Dermis blood vessel endothelial cell (primary cell): ENCODE measurements at places on chromosomes 3 and 15. TPM values are rescaled to one million over a fixed set of nuclear protein-coding genes. Genes with fewer than 3 reads are reported as not detected.

DNA sequence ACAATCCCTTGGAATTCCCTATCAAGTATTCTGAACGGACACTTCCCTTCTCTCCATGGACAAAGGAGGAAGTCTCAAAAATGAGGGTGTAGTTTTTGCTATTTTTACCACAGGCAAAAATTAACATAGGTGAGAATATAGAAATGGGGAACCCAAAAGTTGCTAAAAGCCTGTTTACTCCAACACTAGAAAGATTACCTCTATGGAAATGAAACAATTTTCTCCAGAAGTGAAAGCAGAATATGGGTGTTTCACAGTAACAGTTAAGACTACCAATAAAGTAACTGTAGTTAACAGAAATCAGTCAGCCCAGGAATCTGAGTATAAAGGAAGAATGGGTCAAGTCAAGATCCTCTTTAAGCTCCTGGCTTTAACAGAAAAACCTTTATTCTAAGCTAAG, 9.3 kb downstream of the TRA2B start:
- DNase-seq, result no peak

DNA sequence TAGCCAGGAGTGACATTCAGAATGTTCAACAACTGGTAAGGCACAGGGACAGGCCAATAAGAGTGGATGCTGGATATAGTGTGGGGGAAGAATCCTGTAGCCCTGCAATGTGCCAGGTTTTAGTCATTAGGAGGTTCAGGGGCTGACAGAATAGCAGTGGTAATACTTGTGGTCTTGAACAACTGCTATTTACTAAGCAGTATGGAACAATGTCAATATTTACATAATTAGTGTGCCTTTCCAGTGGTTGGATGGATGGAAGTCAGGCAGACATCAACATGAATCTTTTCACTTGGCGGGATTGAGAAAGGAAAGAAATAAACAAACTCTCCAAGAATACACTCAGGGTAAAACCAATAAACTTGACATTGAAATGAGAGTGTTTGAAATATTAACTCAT, 55.1 kb downstream of the OTOL1 start:
- no peak for DNase-seq

Gene SATB1
- 12.1 and 20.1 TPM in 2 replicates for total RNA-seq

DNA sequence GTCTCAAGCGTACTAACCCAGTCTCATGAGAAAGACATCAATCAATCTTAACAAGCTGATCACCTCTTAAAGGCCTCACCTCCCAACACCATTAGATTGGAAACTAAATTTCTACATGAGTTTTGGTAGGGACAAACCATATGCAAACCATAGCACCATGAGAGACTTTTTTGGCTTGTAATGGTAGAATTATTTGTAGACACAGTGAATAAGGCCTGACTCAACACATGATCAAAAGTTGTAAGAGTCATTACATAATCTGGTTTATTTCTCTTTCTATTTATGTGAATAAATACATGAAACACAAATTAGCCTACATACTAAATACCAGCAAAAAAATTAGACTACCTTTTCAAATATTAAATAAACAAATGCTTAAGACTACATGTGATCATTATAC, 183.3 kb upstream of the EPHA6 start:
- no peak for DNase-seq

GRCh38 chr3:194573680-194574437, 59.4 kb downstream of the TMEM44 start:
- DNase-seq, result peak; percentile 85

Gene ANO10
- 46.5 and 52.9 TPM in 2 replicates for total RNA-seq

Gene SPINK8
- total RNA-seq, result not detected in 2 replicates

GRCh38 chr3:47908744-47909143, 105.8 kb downstream of the DHX30 start:
- DNase-seq, result no peak

GRCh38 chr3:123154020-123154985, 47.4 kb upstream of the SEC22A start:
- no peak for DNase-seq

Gene OIP5
- total RNA-seq, result 3.6 and 14.1 TPM in 2 replicates

Gene TJP1
- 122 and 184 TPM in 2 replicates for total RNA-seq

GRCh38 chr15:80342148-80342547, 62.0 kb upstream of the ARNT2 start:
- DNase-seq, result no peak

DNA sequence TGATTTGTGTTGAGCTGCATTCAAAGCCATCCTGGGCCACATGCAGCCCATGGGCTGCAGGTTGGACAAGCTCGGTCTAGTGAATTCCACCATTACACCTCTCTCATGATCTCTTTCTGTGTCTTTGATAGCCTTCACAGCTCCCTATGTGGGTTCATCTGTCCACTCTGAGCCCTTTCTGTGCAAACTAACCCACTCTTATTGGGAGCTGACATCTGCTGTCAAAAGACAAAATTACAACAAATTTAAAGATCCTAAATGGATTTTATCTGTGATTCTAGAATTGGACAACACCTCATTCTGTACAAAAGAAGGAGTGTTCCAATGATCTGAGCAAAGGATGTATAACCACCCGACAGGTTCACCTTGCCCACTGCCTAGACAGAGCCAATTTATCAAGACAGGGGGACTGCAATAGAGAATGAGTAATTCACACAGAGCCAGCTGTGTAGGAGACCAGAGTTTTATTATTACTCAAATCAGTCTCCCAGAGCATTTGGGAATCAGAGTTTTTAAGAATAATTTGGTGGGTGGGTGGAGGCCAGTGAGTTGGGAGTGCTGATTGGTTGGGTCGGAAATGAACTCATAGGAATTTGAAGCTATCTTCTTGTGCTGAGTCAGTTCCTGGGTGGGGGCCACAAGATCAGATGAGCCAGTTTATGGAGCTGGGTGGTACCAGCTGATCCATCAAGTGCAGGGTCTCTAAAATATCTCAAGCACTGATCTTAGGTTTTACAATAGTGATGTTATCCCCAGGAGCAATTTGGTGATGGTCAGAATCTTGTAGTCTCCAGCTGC, 2.6 kb upstream of the XYLB start:
- DNase-seq, result peak; percentile 19

Gene CACNA2D2
- total RNA-seq, result not detected in 2 replicates

DNA sequence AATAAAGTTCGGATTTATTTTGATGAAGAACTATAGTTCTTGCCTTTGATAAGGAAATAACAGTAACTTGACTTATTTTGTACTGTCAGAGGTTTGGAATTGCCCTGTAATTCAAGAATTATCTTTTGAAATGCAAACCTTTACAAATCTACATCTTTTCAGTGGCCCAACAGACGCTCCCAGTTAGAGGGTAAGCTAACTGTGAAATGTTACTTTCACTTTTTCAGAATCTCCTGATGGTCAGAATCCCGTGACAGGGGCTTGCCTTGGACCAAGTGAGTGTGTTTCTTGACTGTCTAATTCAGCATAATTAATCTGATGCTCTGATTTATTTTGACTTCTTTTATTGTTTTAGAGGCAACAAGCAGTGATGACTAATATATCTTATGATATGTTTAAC, 262.5 kb downstream of the PLOD2 start:
- DNase-seq, result no peak

Gene NIPA2
- total RNA-seq, result 40.8 and 110 TPM in 2 replicates

GRCh38 chr3:46574243-46574646, 8.1 kb upstream of the LRRC2 start:
- no peak for DNase-seq

Gene CIP2A
- total RNA-seq, result 11.7 and 35.1 TPM in 2 replicates

DNA sequence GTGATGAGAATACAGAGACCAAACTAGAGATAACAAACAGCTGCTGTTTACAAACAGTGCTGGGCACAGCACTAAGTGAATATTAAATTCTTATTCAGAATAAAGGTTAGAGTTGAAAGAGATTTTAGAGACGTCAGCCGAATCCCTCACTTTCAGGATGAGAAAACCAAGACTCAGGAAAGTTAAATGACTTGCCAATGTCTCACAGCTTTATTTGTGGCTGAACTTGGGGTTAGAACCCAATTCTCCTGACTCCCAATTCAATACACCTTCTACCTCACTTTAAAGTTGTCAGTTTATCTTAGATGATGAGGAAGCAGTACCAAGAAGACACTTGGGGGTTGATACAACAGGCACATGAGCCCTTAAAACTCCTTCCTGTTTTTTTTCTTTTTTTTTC, 180.9 kb downstream of the GAP43 start:
- DNase-seq, result no peak

Gene MAPKAPK3
- total RNA-seq, result 9.2 and 11.9 TPM in 2 replicates

GRCh38 chr3:106673926-106674569, 703.2 kb upstream of the CCDC54 start:
- no peak for DNase-seq

Gene FES
- 110 and 134 TPM in 2 replicates for total RNA-seq

DNA sequence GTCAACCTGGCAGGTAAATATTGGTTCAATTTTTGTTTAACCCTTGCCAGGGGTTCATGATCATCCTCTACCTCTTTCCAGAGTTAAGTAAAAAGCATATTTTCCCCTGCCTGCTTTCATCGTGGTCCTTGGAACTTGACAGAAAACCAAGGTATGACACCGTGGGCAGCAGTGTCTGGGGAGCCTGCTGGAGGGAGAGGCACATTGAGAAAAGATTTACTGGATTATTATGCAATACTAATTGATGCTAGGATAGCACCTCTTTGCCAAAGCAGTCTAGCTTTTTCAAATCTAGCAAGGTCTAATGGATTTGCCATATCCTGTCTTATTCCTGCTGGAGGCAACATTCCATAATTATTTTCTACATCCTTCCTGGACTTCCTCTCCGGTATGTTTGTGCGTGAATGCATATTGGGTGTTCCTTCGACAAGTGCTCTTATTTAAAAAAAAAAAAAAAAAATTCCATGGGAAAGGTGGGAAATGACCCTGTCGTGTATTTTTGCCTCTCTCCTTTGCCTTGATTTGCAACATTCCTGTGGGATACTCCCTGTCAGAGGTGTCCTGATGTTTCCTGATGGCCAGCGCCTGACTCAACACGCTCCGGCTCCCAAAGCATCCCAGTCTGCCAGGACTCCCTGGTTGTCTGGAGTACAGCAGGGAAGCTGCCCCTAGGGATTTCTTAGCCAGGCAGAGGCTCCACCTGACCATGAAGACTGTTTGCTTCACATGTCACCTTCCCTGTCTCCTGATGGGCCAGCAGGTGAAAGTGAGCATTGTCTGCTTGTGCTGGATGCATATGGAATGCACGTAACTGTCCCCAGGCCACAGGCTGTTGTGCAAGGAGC, 6.3 kb downstream of the BHLHE40 start:
- DNase-seq, result peak; percentile 96

Gene FRMD4B
- total RNA-seq, result 112 and 117 TPM in 2 replicates
